ENCODE measurements at places on chromosomes 2 and 18.

- peak; percentile 67 for DNase-seq
Observed at GRCh38 chr2:27723372-27724144, 48.0 kb upstream of the MRPL33 start.

GRCh38 chr2:44244135-44244871 lies 31.0 kb upstream of the SLC3A1 start:
- DNase-seq: peak; percentile 89

- peak; percentile 70 for DNase-seq
Observed at GRCh38 chr2:157304811-157305722, 20.6 kb downstream of the ERMN start.

DNA sequence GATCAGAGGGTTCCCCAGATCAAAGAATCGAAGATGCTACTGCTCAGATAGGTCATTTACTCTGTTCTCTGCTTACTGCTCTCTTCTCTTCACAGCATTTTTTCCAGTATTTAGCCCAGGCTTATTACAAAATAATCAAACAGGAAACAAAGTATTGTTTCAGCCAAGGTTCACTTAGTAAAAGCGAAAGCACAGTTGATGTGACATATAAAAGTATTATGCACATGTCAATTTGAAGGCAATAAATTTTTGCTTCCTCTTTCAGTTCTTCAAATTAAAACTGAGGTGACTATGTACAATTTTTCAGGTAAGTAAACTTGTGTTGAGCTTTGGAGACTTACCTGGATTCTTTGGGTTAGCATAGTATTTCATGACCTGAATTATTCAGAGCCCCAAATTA lies 262.8 kb upstream of the CHST9 start:
- DNase-seq: no peak

DNA sequence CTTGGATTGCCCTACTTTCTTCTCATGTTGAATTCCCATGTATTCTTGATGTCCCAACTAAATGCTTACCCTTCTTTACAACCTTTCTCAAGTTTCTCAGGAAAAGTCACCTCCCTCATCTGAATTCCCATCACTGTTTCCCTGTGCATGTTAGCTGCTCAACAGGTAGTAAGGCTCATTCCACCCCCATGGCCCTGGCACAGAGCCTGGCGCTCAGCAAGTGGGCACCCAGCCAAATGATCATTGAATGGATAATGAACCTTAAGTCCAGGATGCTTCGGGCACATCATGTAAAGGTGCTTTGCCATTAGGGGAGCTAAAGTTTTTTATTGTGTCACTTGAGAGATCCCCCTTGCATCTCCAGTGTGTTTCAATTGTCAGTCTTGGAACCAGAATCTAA lies 124.0 kb downstream of the PKP4 start:
- no peak for DNase-seq

GRCh38 chr2:88959480-88960204 lies 268.2 kb downstream of the RPIA start:
- no peak for DNase-seq

Measured in G401 (cell line).